ENCODE measurements at places on chromosomes 7 and 10.

- DNase-seq, result no peak
Observed at GRCh38 chr7:152881893-152882292, 122.3 kb downstream of the ACTR3B start.

DNA sequence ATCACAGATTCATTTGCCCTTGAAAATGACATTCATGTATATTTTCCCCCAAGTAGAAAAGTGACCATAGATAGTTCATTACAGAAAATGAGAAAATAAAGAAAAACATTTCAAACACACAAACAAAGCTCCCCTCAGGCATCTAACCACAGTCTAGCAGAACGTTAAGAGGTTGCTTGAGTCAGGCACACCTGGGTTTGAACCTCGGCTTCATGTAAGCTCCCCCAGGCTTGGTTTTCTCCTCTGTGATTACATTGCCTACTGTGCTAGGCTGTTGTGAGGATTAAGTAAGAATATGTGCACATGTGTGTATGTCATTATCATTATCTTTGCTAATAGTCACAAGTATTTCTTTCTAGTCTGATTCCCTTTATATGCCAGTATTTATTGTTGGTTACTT, 9.1 kb downstream of the DNTT start:
- no peak for DNase-seq

DNA sequence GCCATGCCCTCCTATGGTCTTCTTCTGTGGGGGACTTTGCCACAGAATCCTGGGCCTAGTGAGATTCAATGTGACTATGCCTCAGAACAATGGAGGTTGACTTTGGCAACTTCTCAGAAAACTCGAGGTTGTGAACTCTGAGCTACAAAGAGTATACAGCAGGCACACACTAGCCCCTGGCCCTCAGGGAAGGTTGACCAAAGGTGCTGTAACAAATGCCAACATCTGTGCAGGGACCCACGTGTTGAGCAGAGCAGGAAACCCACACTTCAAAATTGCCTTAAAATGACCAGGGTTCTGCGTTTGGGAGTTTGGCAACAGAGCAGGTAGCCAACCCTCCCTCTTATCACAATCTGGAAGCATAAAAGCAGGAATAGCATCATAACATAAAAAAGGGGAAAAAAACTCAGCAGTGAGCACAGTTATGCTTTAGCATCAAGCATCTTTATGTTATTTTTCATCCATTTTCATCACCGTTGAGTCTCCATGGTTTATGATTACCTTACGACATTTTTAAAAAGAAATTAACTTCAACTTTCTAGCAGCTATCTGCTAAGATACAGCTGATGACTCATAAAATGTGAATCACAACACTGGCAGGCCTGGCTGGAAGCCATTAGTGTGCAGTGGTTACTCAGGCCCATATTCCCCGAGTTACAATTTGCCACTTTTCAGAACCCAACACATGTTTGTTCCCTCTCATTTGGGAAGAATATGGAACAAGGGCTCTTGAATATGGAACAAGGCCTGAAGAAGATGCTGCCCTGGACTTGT, 11.1 kb downstream of the PRLHR start:
- DNase-seq, result no peak

GRCh38 chr10:2340831-2341647, 603.7 kb upstream of the ADARB2 start:
- DNase-seq, result peak; percentile 82

DNA sequence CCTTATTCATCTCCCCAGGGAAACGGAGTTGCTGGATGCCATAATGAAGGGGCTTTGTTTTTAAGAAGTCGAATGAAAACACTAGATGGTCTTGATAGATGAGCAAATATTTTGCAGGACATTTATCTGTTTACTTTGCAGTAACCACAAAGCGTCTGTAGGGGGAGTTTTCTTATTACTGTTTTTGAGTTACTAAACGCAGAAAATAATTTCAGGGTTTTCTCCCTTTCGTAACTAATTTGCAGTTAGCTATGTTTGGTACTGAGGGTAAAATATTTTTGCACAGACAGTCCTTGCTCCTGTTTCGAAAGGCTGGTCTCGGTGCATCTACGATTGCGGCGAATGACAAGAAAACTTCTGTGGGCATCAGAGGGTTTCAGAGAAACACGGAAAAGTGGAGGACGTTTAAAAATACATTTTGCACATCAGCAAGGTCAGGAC, 505.6 kb upstream of the MKI67 start:
- peak; percentile 91 for DNase-seq

DNA sequence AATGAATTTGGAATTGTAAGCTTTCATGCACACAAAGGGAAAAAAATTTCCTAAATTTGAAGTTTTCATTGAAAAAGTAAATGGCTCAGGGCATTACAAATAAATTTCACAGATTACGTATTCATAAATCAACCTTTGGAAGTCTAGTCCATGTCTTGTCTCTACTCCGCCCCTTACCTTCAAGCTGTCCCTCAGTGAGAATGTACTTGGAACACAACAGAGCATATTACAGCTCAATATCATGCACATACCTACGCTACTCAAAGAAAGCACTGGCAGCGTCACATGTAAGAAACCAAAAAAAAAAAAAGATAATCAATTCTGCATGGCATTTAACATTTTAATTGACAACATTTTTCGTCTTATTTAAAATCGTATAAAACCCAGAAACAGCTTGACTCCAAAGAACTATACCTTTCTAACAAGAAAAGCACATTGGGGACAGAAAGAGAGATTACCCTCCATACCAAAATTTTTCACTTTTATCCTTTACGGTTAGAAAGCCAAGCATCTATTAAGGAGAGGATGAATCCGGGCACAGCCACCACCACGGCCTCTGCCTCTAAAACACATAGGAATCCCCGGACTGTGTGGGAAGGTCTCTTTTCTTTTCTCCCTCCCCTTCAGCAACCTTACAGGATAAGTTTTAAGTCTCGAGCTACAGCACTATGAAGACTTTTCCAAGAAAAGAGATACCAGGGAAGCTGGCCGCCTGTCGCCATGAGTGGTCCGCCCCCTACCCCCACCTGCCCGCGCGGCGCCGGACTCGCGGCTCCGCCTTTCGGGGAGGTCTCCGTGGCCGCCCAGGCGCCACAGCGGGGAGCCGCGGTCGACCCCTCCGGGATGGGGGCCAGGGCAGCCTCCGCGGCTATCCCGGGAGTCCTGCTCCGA, 1.1 kb downstream of the JMJD1C start:
- no peak for DNase-seq

GRCh38 chr7:50339990-50340500, 35.5 kb downstream of the IKZF1 start:
- no peak for DNase-seq

- DNase-seq, result no peak
Observed at GRCh38 chr10:19049567-19049966, 966 bp downstream of the MALRD1 start.

- DNase-seq, result no peak
Observed at GRCh38 chr7:30929686-30930085, 18.0 kb downstream of the AQP1 start.

- peak; percentile 25 for DNase-seq
Observed at GRCh38 chr7:77887567-77887966, 89.0 kb downstream of the PHTF2 start.

DNA sequence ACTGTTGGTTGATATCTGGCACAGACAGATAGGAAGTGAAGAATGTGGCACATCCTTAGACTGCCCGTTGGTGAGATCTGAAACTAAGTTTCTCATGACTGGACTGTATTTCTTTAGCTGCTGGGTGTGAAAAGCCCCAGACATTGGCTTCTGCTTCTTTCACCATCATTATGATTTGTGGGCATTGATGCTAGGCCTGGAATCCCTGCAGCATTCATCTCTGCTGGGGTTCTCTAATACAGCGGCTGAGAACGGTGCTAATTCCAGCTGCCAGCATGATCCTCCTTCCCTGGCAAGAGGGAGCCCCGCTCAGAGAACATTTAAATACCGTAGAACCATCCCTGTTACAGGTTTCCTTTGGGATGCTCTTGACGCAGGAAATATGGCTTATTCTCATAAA, 26.2 kb downstream of the RBM20 start:
- no peak for DNase-seq

DNA sequence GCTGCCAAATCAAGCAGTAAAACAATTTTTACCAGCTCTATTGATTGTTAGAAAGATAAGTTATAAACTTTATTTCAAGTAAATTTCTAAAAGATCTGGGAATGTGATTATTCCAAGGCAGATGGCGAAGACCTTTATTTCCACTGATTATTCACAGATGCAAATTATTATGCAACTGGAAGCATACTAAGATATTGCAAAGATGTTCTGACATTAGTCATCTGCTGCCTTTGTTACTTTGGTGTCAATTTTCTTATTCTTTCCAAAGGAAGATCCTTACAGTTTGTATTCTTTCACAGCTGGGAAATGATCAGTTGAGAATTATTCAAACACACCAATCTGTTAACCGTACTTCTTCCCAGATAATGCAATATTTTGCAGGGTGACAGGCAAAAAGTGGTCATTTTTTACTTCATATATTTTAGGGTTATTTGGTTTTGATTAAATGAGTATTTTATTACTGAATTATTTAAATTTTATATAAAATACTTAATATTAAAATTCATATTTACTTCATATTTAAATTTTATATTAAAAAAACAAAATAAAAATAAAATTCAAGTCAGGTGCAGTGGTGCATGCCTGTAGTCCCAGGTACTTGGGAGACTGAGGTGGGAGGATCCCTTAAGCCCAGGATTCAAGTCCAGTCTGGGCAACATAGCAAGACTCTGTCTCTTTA, 171.3 kb downstream of the FZD1 start:
- peak; percentile 73 for DNase-seq
